ENCODE measurements at places on chromosomes 16 and 17.

- DNase-seq = no peak
These were observed 168.9 kb upstream of the CIBAR2 start for GRCh38 chr16:85281181-85281580.

DNA sequence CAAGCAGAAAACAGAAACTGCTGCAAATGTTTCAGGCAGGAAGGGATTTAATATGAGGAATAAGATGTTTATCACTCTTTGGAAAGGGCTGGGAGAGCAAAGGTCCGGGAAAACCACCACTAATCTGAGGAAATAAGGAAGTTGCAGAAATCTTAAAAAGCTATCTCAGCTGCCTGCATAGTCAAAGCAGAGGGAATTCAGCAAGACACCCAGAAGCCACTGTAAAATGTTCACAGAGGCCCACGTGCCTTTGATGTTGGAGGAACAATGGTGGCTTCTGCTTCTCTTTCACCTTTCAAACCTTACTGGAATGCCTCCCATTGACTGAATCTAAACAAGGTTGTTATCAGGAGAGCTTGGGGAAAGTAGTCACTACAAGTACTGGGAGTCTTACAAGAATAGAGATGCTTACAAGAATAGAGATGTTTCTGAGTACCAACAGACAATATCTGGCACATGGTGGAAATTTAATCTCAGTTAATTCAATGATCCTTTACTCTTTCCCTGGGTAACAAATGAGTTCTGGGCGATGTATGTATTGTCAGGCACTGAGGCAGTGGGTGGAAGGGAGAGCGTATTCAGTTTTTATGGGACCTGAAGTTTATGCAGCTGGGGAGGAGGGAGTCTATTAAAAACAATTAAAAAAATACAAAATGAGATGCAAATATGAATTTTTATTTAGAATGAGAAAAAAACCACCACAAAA is 56.1 kb upstream of the MED13 start:
- no peak for DNase-seq

DNA sequence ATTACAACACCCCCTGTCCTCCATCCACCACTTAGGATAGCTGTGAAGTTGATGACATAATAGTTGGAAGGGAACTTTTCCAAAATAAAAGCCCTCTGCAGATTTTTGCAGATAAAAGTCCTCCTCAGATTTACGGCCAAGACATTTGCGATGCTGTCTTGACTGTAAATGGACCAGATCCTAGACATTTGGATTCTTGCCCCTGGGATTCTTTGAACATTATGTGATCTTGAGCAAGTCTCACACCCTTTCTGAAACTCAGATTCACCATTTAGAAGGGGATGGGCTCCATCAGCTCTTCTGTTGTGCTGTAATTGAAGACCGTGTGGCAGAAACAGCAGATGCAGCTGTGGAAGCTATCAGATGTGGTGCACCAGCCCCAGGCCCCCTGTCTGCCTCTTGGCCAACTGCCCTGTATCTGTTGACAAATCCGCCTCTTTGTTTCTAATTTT is 153.9 kb upstream of the CACNG3 start:
- no peak for DNase-seq

GRCh38 chr17:179066-179432 is 2.4 kb downstream of the DOC2B start:
- DNase-seq = no peak

- DNase-seq = no peak
These were observed 16.2 kb upstream of the CD300A start for GRCh38 chr17:74450231-74450630.

DNA sequence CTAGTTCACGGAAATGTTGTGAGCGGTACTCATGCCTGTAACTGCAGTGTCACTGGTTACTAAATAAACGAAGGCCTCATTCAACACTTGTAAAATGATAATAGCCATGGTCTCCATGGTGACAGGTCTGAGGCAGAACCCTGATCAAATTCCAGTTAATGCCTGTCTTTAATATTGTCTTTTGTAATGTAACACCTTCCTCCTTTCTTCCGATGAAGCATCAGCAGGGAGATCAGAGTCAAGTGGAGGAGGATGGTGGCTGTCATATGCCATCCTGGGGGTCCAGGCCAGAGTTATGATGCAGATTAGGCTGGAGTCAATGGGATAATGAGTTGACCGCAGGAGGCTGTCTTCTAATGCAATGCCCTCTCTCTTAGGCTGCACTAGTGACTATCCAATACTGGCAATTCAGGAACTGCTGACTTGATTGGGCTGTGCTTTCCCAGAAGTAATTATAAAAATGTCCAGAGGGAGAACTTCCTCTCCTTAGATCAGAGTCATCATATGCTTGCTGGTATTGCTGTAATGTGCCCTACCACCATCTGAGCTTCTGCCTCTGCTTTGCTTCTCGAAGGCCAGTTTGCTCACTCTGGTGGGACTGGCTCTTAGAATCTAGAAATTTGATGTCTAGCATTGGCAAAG is 419.1 kb downstream of the CA10 start:
- no peak for DNase-seq

DNA sequence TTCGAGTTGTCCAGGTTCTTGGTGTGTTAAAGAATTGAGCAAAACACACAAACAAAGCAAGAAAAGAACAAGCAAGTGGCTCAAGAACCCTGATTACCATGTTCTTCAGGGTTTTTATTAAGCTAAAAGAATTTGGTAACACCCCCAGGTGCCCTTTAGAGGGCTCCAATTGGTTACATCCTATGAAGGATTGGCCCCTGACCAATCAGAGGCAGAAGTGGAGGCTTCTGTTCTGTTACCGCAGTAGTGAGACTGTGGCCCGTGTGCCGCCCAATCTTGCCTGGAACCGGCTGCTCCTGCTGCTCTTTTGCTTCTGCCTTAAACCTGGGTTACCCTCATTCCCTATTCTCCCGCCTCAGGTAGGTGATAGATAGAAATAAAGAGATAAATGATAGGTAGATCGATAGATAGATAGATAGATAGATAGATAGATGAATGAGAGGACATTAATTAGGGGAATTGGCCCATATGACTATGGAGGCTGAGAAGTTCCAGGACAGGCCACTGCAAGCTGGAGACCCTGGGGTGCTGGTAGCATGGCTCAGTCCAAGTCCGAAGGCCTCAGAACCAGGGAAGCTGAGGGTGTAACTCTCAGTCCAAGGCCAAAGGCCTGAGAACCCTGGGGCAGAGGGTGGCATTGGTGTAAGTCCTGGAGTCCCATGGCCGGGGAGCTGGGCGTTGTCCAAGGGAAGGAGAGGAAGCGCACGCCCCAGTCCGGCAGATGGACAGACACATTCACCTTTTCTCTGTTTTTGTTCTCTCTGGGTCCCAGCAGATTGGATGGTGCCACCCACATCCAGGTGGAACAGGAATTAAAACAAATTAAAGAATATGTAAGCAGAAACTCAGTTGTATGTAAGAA is 3.5 kb upstream of the CA5A start:
- no peak for DNase-seq

DNA sequence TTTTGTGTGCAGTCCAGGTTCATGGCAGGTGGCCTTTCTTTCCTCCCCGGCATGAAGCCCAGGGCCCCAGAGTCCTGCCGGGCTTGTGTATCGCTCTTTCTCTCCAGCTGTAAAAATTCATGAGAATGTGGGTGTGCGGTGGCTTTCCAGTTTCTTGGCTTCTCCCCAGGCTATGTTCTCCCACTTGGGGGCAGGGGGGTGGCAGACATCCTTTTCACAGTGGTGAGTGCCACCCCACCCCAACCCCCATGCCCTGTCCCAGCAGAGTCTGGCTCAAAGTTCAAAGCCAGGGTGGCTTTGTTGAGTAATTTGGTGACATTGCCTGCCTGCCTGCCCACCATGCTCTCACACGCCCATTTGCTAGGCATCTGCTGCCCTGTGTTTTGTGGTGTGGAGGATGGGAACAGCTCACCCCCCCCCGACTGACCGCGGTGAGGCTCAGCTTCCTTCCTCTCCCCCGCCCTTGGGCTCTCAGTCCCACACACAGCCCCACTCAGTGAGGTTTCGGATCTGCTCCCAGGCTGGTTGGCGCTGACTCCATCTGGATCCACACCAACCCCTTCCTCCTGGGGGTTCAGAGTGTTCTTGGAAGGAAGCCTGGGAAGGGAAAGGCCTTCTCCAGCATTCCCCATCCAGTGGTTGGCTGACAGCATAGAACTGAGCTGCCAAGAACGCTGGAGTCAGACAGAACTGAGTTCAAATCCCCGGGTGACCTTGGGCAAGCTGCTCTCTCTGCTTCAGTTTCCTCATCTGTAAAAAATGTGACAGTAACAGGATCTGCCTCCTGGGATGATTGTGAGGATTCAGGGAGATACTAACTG is 36.0 kb downstream of the CHD9 start:
- peak; percentile 36 for DNase-seq

GRCh38 chr16:52548261-52549010 is 1.5 kb upstream of the TOX3 start:
- no peak for DNase-seq

DNA sequence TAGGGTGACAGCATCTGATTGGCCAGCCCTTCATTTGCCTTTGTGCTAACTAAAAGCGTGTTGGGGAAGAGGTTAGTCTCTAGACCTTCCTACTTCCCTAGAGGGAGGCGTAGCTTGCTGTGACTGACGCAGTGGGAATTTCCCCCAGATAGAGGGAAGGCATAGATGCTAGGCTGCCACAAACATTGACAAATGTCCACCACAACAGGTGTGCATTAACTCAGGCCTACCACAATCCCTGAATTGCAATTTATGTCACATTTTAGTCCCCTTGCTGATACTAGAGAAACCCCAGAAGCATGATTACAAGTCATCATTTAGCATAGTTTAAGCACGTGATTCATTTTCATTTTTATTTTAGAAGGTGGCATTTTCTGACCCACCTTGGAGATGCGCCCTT is 76.3 kb upstream of the WSB1 start:
- DNase-seq = peak; percentile 27

GRCh38 chr17:78747488-78747887 is 34.6 kb downstream of the CYTH1 start:
- DNase-seq = no peak

DNA sequence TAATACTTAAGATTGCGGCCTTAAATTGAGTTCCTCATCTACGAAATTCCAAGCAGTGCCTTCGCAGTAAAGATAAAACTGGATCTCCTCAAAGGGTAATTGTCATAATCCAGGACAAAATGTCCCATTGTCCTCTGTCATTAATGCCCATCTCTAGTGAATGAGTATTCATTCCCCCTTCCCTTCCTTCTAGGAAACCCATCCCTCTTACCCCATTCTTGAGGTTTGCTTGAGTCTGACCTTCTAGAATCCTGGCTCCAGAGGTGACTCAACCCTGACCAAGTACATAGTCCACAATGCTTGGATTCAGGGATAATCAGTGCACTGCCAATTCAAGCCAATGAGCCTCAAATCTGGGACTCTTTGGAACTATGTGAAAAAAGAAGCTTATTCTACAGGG is 47.0 kb upstream of the MAF start:
- DNase-seq = no peak

- no peak for DNase-seq
These were observed 50.3 kb downstream of the NFAT5 start for GRCh38 chr16:69616082-69616481.

DNA sequence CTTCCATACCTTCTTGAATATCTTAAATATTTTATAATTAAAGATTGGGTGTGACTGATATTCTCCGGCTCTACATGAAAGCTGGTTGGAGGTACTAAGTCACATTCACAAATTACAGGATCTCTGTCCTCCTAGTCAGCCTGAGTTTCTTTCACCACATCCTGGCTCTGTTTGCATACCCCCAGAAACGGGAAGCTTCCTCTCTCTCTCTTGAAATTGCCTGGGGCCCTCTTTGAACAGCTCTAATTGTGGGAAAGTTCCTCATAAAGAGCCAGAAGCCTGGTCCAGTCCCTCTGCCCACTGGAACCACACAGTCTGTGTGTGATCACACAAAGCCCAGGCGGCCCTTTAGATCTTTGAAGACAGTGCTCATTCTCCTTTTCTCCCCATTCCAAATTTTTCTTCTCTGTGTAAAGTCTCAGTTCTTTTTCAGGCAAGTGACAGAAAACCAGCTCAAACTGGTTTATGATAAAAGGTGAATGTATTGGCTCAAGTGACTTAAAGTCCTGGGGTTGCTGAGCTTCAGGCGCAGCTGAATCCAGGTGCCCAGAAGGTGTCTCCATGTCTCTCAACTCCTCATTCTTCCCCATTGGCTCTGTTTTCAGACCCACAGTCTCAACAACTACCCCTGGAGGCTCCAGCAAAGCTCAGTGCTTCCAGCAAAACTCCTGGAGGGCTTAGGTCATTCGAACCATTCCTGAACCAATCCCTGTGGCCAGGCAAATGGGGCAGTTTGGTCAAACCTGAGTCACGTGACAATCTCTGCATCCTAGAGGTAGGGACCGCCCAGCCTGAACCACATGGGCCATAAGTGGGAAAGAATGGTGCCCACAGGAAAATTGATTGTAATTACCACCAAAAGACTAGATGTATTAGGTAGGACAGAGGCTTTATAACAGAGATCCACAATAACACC is 8.5 kb upstream of the RAI1 start:
- peak; percentile 33 for DNase-seq

DNA sequence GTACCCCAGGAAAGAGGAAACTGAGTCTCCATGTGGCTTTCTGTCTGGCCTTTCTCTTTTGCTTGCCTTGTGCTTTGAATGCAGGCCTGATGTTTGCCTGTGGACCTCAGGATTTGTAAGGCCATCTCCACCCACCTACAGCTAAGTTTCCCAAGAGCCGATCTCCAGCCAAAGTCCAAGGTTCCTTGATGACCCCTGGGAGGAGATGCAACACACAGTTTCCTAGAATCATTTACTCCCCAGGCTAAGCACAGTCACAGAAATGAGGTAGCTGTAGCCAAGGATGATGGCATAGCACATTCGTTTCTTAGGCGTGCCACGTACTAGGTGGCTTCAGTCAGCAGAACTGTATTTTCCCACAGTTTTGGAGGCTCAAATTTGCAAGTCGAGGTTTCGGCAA is 595.4 kb downstream of the MAF start:
- no peak for DNase-seq

DNA sequence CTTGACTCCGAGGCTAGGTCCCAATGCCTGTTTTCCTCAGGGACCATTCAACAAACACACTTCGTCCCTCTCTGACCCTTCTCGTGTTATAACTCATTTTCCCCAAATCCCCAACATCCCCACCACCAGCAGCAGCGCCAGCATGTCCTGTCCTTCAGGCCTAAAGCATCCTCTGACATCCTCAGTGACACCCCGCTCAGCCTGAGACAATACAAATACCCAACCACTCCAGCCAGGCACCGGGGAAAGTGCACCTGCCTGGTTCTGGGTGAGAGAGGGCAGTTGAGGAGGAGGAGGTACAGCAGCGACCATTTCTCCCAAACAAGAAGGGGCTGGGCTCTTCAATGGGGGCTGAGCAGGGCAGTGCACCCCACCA is 4.7 kb downstream of the MNT start:
- DNase-seq = no peak

DNA sequence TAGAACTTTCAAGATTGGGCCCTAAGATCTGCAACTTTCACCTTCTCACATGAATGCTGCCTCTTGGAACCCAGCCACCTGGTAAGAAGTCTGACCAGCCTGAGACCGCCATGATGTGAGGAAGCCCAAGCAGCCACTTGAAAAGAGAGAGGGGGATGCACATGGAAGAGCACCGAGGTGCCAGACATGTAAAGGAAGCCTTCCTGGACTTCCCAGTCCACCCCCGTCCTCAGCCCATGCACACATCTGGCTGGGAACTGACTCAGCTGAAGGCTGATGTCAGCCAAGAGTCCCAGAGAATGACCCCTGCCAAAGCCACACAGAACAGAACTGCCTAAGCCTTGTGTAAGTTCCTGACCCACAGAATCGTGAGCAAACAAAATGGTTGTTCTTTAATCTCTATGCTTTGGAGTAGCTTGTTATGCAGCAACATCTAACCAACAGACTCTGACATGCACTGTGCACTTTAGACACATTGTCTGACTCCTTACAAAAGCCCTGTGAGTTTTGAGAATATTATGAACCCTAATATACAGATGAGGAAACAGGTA is 86.7 kb downstream of the RMI2 start:
- DNase-seq = no peak

GRCh38 chr17:13981881-13982280 is 87.4 kb upstream of the COX10 start:
- DNase-seq = no peak

All from germinal center (tissue), 1 donor.